H4 (cell line): ENCODE measurements at places on chromosomes 1 and 21. TPM values are rescaled to one million over a fixed set of nuclear protein-coding genes. Genes with fewer than 3 reads are reported as not detected.

DCDC2B gene
- not detected in 2 replicates for total RNA-seq

RNF186 gene
- total RNA-seq = not detected in 2 replicates

NEK2 gene
- total RNA-seq = 37.0 and 53.1 TPM in 2 replicates

LCE2B gene
- total RNA-seq = not detected in 2 replicates

RGS7 gene
- total RNA-seq = 0.23 TPM in 1 of 2 replicates, not detected in the other

CA6 gene
- not detected in 2 replicates for total RNA-seq

GRCh38 chr1:79262745-79263258, 256.3 kb upstream of the ADGRL4 start:
- DNase-seq = no peak

GRCh38 chr1:238950784-238951183, 435.6 kb upstream of the CHRM3 start:
- no peak for DNase-seq

DNA sequence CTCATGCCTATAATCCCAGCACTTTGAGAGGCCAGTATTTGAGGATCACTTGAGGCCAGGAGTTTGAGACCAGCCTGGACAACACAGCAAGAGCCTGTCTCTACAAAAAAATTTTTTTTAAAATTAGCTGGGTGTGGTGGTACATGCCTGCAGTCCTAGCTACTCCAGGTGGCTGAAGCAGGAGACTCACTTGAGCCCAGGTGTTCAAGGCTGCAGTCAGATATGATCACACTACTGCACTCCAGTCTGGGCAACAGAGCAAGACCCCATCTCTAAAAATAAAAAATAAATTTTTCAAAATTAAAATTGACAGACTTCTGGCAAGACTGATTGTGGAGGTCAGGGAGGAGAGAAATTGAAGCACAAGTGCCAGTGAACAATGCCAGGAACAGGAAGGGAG, 60.8 kb downstream of the ST3GAL3 start:
- no peak for DNase-seq

GRCh38 chr1:167984886-167985489, 48.1 kb upstream of the MPC2 start:
- peak; percentile 33 for DNase-seq

GRCh38 chr1:112514901-112515300, 6.1 kb downstream of the WNT2B start:
- no peak for DNase-seq

- no peak for DNase-seq
Measured at GRCh38 chr1:28807046-28807445, 4.9 kb upstream of the OPRD1 start.

DNA sequence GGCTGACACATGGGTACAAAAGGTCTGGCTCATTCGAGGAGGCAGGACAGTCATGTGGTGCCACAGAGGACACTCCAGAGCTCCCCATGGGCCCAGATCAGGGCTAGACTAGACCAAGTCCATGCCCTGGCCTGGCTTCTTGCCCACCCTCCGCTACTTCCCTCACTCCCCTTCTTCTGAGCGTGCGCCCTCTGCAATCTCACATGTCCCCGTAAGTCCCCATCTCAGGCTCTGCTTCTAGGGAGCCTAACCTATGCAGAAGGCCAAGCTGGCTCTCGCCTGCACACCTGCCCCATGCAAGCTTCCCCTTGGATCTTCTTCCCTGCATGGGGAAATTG, 553.6 kb downstream of the PTPRU start:
- DNase-seq = no peak

DNA sequence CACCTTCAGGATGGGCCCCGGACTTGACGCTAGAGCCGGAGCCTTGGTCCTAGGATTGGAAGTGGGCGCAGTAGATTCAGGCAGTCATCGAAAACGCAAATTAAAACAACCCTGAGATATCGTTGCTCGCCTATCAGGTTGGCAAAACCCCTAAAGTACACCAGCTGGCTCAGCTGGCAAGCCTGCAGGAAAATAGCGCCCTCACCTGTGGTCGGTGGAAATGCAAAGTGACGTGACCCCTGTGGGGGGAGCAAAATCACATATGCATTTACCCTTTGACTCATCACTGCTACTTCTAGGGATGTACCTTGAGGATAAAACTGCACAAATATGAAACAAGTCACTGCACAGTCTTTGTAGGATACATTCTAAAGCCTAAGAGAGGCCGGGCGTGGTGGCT, 170.3 kb upstream of the TMEM51 start:
- DNase-seq = no peak

- DNase-seq = no peak
Measured at GRCh38 chr1:9119745-9120144, 9.2 kb downstream of the GPR157 start.

- no peak for DNase-seq
Measured at GRCh38 chr1:13505020-13505419, 8.8 kb downstream of the LRRC38 start.

- no peak for DNase-seq
Measured at GRCh38 chr1:112893288-112894009, 62.5 kb downstream of the SLC16A1 start.

DNA sequence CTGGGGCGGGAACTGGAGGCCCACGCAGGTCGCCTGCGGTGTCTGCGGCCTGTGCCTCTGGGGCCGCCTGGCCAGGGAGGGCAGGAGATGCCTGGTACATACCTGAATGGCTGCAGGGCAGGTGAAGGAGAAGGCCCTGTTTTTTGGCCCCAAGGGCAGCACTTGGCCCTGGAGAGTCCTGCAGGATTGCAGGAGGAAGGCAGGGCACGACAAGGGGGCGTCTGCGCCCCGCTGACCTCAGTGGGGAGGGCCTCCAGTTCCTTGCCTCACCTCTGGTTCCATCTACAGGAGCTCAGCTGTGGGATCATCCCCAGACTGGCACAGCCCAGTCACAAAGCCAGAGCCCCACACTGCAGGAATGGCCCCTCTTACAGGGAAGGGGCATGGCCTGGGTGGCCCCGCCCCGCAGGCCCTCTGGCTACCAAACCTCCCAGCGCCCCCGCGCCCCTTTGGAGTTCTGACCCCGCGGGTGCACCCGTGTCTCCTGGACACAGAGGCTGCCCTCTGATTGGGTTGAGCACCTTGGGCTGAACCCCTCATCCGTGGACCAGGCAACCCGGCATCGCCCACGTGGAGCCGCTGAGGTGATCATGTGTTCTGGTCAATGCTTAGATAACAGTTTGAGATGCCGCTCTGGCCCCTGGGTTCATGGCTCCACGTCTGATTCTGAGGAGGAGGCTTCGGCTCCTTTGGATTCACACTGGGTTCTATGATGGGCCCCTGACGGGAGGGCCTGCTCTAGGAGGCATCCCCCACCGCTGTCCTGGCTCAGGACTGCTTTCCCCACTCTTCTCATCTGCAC, 1.3 kb upstream of the PEX10 start:
- DNase-seq = no peak

DNA sequence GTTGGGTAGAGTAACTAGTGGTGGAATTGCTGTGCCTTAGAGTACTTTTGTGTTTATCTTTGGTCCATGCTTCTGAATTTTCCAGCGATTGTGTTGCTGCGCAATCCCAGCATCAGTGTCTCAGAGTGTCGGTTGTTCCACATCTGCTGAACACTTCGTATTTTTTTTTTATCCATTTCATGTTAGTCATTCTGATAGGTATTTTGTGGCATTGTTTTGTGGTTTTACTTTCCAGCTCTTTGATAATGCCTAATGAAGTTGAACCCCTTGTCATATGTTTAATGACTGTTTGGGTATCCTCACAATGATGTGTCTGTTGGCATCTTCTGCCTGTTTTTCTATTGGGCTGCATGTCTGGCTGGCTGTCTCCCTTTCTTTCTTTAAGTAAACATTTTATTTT, 13.6 kb downstream of the TUFT1 start:
- DNase-seq = peak; percentile 31

GRCh38 chr1:202234331-202235002, 40.9 kb downstream of the LGR6 start:
- no peak for DNase-seq

- no peak for DNase-seq
Measured at GRCh38 chr1:225825078-225825477, 15.2 kb downstream of the EPHX1 start.
